Smooth muscle cell of the coronary artery (primary cell): ENCODE measurements at places on chromosomes 1 and 21. TPM values are rescaled to one million over a fixed set of nuclear protein-coding genes. Genes with fewer than 3 reads are reported as not detected.

The ALX3 gene
- total RNA-seq = not detected in 2 replicates

The E2F2 gene
- 0.15 TPM in 1 of 2 replicates, not detected in the other for total RNA-seq

The DVL1 gene
- total RNA-seq = 72.2 and 104 TPM in 2 replicates

The OLFML3 gene
- 22.5 and 80.3 TPM in 2 replicates for total RNA-seq

The ITPKB gene
- total RNA-seq = 2.8 and 5.3 TPM in 2 replicates

The ACOT11 gene
- total RNA-seq = 2.5 and 4.1 TPM in 2 replicates

The C1orf50 gene
- total RNA-seq = 0.82 and 3.2 TPM in 2 replicates

The COL16A1 gene
- total RNA-seq = 38.7 and 119 TPM in 2 replicates
